ENCODE measurements at places on chromosomes 7 and 10.

GRCh38 chr10:124245191-124245590 is 151.8 kb upstream of the CHST15 start:
- no peak for DNase-seq

GRCh38 chr7:77783111-77783510 is 15.1 kb downstream of the TMEM60 start:
- no peak for DNase-seq

DNA sequence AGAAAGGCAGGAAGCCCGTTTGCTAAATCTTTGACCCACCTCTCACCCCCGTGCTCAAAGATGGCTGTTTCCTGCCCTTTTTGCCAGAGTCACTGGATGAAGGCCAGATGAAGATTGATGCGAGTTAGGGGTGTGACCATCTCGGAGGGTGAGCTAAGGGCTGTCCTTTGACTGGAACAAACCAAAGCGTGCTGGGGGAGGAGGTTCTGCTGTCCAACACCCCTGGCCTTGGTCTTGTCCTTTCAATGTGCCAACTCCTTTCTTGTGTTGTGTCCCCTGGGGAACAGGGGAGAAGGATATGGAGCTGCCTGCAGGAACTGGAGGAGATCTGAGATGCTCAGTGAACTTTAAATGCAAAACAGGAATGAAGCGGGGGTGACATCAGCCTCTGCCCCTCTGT is 90.3 kb upstream of the ADAM12 start:
- DNase-seq = no peak

- no peak for DNase-seq
These were observed 5.3 kb downstream of the COL1A2 start for GRCh38 chr7:94400022-94400421.

DNA sequence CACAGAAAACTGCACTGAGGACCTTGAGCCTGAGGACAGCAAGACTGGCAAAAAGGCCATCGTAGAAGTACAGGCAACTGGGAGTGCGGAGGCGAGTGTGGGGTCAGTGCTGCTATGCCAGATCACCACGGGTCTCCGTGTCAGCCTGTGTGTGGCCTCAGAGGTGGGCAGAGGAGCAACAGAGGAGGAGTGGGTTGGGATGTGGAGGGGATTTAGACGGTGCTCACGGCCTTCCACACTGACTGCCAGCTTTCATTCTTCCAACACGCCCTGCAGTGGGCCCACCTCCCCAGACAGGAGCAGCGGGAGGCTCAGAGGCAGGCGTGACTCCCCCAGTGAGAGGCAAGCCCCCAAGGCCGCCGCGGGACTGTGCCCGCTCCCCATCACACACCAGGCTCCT is 17.0 kb upstream of the ZMIZ1 start:
- DNase-seq = no peak

Data from NT2/D1 (cell line).